ENCODE measurements at places on chromosomes 4 and X.

GRCh38 chr4:150510176-150510865, 71.6 kb upstream of the MAB21L2 start:
- peak; percentile 80 for DNase-seq

GRCh38 chr4:67106861-67107460, 438.3 kb downstream of the CENPC start:
- DNase-seq, result no peak

- peak; percentile 42 for DNase-seq
Observed at GRCh38 chr4:54144661-54145171, 44.8 kb downstream of the GSX2 start.

GRCh38 chrX:153687121-153688039, at the start of gene SLC6A8:
TSS of gene SLC6A8 (plus strand) at chrX:153687926. CDS start at chrX:153688575, 649 bp downstream.
- DNase-seq, result peak; percentile 41

DNA sequence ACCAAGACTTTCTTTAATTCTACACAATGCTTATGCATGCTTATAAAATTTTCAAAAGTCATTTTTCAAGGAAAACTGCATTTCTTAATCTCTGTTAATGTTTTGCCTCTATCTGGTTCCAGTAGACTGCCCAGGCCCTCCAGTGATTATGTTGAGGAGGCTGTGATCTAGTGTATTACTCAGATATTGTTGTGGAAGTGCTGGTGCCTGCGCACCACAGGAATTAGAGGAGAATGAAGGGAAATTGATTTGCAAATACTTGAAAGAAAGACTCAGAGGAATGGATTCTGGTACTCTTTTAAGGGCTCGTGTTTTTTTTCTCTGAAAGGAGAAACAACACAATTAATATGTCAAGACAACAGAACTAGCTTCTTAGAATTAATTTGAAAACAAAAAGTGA, 1015.1 kb downstream of the RPA4 start:
- peak; percentile 17 for DNase-seq

GRCh38 chrX:46770817-46771163, 11.9 kb upstream of the SLC9A7 start:
- DNase-seq, result peak; percentile 83

DNA sequence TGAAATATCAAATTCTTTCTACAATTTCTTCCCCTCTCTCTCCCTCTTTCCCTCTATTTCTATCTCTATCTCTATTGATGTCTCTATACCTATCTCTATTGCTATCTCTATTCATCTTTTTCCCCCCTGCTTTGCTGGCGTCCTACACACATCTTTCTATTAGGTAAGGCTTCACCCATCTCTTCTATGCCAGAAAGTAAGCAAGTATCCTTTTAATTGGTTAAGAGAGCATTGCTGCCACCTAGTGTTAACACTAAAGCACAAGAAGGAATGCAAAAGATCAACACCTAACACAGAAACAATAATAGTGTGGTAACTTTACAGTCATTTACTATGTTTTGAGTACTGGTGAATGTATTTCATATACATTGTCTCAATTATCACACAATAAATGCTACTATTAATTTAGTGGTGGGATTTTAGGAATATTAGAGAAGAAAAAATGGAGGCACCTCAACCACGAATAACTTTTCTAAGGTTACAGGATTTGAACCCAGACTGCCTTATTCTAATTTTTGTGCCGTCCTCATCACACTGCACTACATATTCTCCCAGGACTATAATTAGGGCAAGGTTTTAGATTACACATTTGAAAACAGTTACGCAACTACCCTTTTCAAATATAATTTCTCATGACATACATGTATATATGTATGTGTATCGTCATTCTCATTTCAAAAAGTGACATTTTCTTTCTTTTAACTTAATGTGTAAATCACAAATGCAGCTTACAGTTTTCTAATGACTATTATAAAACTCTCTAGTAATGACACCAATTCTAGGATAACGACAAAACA, 3.7 kb upstream of the C4orf36 start:
- peak; percentile 78 for DNase-seq

GRCh38 chr4:146182443-146182842, 6.9 kb downstream of the LSM6 start:
- DNase-seq, result no peak
